Central memory CD4-positive, alpha-beta T cell (primary cell): ENCODE measurements at places on chromosomes 12 and 14.

DNA sequence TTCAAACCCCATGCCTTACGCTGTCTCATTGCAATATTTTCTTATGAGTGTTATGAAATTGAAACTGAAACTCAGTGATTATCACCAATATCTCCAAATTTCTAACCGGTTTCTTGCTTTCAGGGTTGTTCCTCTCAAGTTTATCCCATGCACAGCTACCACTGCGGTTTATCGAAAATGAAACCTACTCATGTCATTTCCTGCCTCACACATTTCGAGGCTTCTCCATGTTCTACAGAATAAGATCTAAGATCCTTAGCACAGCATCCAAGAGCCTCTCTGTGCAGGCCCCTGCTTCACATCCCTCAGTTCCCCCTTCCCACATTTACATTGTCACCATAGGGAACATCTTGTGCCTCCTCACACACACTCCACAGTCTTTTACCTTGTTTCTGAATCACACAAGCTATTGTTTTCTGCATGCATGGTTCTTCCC lies 45.5 kb upstream of the FAR2 start:
- DNase-seq, result peak; percentile 78

- DNase-seq, result no peak
Measured at GRCh38 chr12:30989754-30990153, 63.2 kb downstream of the TSPAN11 start.

DNA sequence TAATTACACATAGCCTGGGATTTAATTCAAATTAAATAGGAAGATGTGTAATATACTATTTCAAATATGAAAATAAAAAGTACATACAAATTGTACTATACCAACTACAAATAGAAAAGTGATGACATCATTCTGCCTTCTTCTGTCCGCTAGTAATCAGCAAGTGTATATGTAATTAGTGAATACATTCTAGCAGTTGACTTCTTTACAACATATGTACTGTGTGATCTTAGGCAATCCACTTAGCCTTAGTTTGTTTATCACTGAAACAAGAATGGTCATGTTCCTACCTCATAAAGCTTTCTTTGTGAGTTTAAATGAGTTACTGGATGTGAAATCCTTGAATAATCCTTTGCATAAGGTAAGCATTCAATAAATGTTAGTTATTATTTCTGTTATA lies 7.8 kb upstream of the LUM start:
- no peak for DNase-seq

GRCh38 chr12:57716305-57716704 lies 22.2 kb downstream of the AGAP2 start:
- DNase-seq, result no peak

DNA sequence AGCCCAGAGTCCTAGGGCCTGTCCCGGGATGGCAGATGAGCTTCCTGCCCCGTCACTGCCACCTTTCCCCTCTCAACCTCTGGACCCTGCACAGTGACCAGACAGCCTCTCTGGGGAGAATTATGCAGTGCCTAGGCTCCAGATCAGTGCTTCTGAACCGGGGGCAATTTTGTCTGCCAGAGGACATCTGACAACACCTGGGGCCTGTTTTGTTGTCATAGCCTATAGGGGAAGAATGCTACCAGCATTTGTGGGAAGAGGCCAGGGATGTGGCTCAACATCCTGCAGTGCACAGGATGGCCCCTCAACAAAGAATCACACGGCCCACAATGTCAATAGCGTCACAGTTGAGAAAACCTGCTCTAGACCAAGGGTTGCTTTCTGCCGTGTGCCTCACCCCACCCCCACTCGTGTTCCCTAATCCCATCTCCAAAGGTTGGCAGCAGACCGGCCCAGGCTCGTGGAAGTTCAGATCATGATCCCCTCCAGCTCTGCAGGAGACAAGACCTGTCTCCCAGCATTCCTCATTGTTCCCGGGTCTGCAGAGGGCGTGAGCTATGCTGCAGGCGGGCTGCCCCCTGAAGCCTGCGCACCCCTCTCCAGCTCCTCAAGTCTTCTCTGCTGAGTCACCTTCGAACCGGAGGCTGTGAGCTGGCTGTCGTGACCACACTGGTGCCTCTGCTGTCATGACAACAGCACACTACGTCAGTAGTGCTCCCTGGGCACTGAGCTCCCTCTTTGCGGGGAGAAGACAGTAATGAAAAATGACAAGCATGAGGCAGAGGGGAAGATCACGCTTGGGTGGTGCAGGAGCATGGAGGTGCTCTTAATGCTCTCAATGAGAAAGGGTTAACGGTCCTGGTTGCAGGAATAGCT lies 2.0 kb upstream of the GAPDH start:
- peak; percentile 84 for DNase-seq

- no peak for DNase-seq
Measured at GRCh38 chr14:49036266-49036665, 549.9 kb downstream of the RPS29 start.

GRCh38 chr14:30623412-30624131 lies 1.5 kb downstream of the SCFD1 start:
- DNase-seq, result no peak

DNA sequence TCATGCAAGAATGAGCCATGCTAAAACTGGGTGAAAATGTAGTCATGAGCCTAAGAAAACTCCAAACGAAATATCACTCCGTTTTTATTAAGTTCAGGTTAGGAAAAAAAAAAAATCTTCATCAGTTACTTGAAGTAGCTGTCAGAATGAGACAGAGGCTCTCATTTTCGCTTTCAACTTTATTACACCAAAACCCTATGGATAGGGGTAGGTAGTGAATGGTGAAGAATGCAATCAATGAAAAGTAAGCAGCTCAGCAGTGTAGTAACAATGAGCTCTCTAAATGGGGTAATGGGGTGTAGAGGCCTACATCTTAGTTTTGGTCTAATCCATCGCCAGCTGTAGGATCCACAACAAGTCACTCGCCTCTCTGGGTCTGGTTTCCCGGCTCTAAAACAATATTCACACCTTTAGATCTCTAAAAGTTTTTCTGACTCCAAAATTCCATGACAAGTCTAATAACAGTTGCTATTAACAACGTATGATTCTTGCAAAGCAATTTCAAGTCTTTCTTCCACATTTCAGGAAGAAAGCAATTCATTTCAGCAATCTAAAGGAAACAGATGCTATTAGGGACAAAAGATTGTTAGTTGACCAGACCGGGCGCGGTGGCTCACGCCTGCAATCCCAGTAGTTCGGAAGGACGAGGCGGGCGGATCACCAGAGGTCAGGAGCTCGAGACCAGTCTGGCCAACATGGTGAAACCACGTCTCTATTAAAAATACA lies 1.7 kb downstream of the BTBD7 start:
- DNase-seq, result no peak

GRCh38 chr12:124512667-124513296 lies 54.6 kb downstream of the NCOR2 start:
- DNase-seq, result no peak

GRCh38 chr12:13945641-13946040 lies 35.8 kb downstream of the GRIN2B start:
- DNase-seq, result no peak

DNA sequence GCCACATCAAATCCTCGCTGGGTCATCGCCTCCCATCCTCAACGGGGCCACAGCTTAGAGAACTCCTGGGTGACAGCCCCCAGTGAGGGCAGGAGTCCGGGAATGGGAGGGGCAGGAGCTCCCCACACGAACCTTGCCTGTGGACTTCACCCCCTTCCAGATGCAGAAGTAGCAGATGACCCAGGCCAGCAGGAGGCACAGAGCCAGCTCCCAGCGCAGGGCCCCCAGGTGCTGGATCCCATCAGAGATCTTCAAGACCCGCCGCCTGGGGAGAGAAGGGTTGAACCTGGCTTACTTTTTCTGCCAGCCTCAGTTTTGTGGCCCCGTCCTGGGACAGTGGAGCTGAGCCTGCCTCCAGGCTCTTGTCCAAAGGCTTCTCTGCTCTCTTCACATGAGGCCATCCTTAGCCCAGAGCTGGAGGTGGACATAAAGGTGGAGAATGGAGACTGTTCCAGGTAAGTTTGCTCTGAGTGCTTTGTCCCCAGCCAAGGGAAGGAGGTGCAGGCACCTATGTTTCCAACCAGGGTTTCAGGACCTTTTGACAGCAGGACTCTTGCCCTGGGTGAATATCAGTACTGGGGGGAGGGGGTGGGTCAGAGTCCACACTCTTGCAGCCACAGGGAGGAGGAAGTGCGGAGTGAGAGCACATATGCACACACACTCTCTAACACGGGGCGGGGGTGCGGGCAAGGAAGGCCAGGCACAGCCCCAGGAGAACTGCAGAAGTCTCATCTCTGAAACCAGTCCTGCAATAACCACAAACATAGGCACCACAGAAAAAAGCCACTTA lies 23.3 kb upstream of the SLC6A12 start:
- DNase-seq, result no peak

DNA sequence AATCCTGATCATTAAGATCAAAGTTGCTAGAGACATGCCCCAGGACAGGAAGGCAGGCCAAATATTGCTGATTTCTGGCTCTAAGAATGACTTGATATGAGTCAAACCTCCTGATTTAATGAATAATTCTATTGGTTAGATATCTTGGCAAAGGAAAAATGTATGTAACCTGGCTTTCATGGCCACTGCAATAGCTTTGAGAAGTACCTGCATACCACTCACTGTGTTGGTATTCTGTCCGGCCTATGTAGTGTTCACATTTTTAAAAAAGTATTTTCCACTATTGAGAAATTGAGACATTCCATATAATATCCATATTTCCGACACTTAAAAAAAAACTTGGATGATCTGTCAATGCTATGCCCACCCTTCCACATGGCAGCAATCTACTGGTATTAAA lies 283.1 kb upstream of the SOX5 start:
- DNase-seq, result no peak

DNA sequence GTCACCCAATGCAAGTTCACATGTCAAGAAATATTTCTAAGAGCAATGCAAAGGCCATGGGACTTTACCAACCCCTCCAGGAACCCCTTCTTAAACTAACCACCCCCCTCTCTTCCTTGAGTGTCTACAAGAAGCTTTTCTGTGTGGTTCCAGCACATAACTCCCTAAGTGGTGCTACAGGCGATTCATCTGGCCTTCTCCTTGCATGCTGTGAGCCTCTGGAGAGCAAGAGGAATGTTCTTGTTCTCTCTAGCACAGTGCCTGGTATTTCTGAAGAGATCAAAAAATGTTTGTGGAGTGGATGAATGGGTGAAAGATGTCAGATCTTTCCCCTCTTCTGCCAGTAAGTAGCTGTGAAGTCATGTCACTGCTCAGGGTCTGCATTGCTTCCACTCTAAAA lies 5.9 kb upstream of the RNASE12 start:
- DNase-seq, result no peak

- DNase-seq, result no peak
Measured at GRCh38 chr12:65533177-65533883, 254.8 kb downstream of the MSRB3 start.

DNA sequence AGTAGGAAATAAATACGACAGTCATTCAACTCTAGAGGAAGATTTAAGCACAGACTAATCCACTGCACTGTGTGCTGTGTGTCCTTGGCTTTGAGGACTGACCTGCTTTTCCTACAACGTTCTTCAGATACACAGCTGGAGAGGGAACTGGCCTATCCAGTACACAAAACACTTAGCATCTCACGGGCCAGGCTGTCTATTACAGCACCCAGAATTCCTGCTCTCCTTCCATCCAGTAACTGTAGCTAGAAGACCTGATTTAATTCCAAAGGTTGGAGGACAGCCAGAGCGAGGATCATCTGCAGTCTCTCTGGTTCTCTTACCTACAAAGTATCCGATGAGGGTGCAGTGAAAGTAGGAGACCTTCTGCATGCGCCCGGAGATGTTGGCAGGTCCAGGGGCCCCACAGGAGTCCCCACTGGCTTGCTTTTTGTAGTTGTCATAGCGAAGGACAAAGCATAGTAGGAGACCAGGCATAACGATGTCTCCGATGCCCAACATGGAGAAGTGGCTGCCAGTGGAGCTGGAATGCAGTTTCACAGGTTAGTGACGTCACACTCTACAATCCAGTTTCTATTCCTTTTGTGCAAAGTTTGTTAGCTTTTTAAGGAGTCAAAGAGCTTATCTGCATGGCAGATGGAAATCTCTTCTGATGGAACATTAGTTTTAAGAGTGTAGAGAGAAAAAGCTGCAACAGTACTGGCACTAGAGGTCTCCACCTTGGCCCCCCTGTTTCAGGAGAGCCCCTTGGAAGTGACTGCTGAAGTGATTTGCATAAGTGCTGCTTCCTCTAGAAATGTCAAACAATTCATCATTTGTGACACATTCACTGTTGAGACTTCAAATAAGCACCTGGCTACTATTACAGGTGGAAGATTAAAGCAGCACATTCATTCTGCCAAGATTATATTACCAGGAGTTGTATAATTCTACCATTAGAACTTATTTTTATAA lies 41.7 kb downstream of the ACADS start:
- no peak for DNase-seq

GRCh38 chr12:66141299-66141698 lies 10.7 kb upstream of the LLPH start:
- no peak for DNase-seq

DNA sequence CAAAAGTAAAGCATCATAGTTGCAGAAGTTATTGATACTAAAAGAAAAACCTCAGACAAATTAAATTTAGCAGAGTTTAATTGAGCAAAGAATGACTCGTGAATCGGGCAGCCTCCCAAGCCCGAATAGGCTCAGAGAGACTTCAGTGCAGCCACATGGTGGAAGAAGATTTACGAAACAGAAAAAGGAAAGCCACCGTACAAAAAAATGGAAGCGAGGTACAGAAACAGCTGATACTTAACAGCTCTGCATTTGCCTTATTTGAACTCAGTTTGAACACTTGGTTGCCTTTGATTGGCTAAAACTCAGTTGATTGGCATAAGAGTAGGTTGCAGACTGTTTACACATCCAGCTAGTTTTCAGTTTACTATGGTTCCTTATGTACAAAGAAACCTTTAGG lies 12.9 kb downstream of the TTC9 start:
- DNase-seq, result peak; percentile 9

DNA sequence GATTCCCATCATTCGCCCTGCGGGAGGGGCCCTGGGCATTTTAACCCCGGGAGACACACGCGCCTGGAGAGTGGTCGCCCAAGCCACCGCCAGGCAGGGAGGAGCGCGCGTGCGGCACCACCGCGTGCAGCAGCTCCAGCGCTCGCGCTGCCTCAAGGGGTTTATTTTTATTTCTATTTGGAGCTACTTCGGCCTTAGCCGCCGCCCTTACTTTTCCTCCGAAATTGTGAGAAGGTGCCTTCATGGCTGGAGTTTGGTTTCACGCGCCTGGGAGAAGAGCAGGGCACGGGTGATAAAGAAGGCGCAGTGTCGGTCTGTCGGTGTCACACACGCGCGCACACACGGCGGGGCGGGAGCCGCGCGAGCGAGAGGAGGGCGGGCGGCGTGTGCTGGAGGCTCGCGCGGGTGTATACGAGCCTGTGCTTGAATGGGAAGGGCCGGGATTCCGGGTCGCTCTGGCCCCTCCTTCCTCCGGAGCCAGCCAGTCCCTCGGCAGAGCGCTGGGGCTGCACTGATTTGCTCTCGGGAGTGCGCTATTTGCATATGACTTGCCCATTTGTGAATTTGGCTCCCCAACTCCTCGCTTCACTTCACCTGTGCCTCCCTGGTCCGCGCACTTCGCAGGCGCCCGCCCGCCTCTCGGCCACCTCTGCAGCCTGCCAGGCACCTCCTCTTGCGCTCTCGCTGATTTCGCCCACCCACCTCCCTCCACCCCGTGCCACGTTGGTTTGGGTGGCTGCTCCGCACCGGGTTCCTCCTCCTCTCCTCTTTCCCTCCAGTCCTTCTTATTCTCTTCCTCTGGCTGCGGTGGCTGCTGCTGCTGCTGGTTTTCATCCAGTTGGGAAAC lies 932.3 kb downstream of the DIO2 start:
- DNase-seq, result no peak

- DNase-seq, result no peak
Measured at GRCh38 chr14:102686196-102686801, 91.0 kb upstream of the TRAF3 start.

- DNase-seq, result no peak
Measured at GRCh38 chr14:98614741-98615140, 657.3 kb downstream of the BCL11B start.
